ENCODE measurements at places on chromosomes 12 and 14. TPM values are rescaled to one million over a fixed set of nuclear protein-coding genes. Genes with fewer than 3 reads are reported as not detected.

Gene TMEM30B
- 17.9 TPM for total RNA-seq

Gene ADAMTS20
- total RNA-seq, result not detected

Gene MSRB3
- total RNA-seq, result 16.4 TPM

Gene RPS6KA5
- total RNA-seq, result 2.4 TPM

Gene SDS
- total RNA-seq, result not detected

Gene CFAP73
- not detected for total RNA-seq

Gene KCNMB4
- total RNA-seq, result 0.11 TPM

Gene SYNDIG1L
- total RNA-seq, result not detected

Gene FAM222A
- 0.31 TPM for total RNA-seq

Gene CLEC4E
- not detected for total RNA-seq

Gene FSCB
- total RNA-seq, result not detected

Gene RBP5
- total RNA-seq, result not detected

Gene DEPDC4
- total RNA-seq, result 2.5 TPM

Gene SLC41A2
- 4.2 TPM for total RNA-seq

Gene TAS2R30
- 0.58 TPM for total RNA-seq

Gene SAMD4A
- 14.8 TPM for total RNA-seq

Gene TSHR
- not detected for total RNA-seq

Gene RITA1
- 27.0 TPM for total RNA-seq

Gene KLRC1
- total RNA-seq, result not detected

Gene PEX5
- 23.3 TPM for total RNA-seq

Gene FOXN4
- not detected for total RNA-seq

Gene TCL1A
- total RNA-seq, result not detected

Gene EMP1
- total RNA-seq, result 217 TPM

Gene ABHD12B
- total RNA-seq, result not detected

Gene ACOT6
- not detected for total RNA-seq

Gene ALG10
- total RNA-seq, result 7.4 TPM

Gene KCNJ8
- total RNA-seq, result not detected

Gene DEGS2
- total RNA-seq, result not detected

Gene PCNX4
- 43.9 TPM for total RNA-seq

Gene CPNE8
- total RNA-seq, result 12.2 TPM

Gene TPH2
- total RNA-seq, result not detected

Gene GPR135
- total RNA-seq, result 0.99 TPM

Gene TMED8
- 12.6 TPM for total RNA-seq

Gene RHNO1
- 33.4 TPM for total RNA-seq

Gene MFAP5
- 158 TPM for total RNA-seq

Gene IKZF4
- total RNA-seq, result 1.2 TPM

Gene AICDA
- not detected for total RNA-seq

Gene FGF23
- not detected for total RNA-seq

Gene MMP14
- total RNA-seq, result 234 TPM

Gene CLEC1B
- total RNA-seq, result not detected

Gene SLC17A8
- total RNA-seq, result not detected
